ENCODE measurements at places on chromosomes 2 and 18. TPM values are rescaled to one million over a fixed set of nuclear protein-coding genes. Genes with fewer than 3 reads are reported as not detected.
A peak's percentile ranks its signal among the peaks of the same experiment; 100 is the strongest.

ENOSF1 gene
- total RNA-seq: 9.0 TPM

HRH4 gene
- not detected for total RNA-seq

OTOF gene
- 0.14 TPM for total RNA-seq

PLCL1 gene
- 0.31 TPM for total RNA-seq

DNA sequence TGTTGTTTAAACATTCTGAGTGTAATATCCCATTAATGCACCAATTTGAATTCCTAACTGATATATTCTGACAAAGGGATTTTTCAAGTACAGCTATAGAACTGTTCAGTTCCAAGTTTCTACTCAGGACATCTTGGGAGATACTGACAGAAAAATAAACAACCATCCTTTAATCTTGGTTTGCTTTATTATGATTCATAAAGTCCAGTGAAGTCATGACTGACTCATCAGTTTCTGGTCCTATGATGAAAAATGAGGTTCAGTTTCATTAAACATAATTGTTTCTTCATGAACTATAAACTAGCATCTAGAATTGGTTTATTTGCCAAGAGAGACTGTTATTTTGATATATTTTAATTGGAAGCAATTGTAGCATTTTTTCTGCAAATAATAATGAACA is 896.2 kb downstream of the CCDC85A start:
- DNase-seq: no peak

GRCh38 chr2:74876081-74876886 is 42.4 kb downstream of the HK2 start:
- DNase-seq: peak; percentile 31

DNA sequence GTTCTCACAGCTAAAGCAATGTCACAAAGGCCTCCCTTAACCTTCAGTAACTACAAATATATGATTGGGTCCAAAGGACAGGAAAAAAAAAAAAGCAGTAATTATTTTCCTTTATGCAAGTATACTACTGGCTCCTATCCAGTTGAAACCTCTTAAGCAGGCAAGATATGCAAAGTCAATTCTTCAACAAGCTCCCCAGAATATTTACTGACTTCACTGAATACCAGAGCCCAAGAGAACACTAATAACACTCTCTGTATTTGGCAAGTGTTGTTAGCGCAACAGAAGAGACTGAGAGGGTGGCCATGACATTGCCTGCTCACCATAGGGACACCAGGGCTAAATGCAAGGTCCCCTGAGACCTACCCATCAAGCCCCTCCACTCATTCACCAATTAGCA is 74.5 kb downstream of the AP1S3 start:
- no peak for DNase-seq

DNA sequence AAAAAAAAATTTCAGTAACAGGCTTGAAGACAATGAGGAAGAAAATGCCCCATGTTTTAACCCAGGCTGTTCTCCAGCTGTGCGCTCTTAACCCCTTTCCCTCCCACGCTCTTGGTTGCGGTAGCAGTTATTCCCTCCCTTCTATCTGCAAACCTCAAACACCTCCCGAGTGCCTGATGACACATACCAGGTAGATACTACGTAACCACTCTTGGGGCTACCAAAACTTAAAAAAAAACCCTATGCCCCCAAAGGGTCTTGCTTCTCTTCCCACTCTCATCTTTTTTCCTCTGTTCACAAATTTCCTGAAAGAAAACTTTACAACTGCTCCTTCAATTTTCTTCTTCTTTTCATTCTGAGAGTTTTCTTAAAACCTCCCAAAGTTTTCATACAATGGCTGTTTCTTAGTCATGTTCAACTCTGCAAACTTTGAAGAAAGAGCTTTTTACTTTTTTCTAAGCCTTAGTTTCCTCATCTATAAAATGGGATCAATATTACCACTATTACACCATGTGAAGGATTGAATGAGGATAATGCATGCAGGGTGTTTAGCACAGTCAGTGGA is 4.9 kb upstream of the DRC1 start:
- no peak for DNase-seq

DNA sequence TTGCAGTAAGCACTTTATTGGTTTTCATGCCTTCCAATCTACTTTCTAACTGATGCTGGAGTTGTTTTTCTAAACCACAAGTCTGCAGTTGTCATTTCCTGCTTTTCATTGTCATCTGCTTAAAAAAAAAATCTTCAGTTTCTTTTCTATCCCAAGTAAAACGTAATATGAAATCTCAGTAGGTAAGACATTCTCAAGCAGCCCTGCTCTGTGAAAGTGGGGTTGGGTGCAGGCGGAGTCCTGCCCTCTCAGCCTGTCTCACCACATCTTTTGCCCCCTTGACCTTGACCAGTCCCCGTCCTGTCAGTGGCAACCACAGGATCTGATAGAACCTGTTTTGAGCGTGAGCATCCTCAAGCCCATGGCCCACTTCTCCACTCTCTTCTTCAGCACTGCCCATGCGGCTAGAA is 80.0 kb upstream of the CPO start:
- DNase-seq: no peak

DNA sequence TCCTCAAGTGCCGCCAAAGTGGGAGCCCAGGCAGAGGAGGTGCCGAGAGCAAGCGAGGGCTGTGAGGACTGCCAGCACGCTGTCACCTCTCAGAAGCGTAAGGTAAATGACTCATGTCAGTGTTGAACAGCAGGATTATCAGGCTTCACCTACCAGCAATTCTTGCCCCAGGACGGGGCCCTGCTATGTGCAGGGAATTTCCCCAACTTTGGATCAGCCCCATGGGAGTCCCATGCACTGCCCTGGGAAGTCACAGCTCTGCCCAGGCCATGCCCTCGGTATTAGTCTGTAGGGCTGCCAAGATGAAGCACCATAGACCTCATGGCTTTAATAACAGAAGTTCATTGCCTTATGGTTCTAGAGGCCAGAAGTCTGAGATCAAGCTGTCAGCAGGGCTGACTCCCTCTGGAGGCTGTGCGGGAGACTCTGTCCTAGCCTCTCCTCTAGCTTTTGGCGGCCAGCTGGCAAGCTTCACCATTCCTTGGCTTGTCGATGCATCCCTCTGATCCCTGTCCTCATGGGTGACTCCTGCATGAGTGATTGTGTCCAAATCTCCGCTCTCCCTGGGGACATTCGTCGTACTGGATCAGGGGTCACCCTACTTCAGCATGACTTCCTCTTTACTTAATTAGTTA is 55.9 kb downstream of the TRPM8 start:
- DNase-seq: no peak

- no peak for DNase-seq
Measured at GRCh38 chr2:71813315-71813714, 334.3 kb downstream of the CYP26B1 start.

- no peak for DNase-seq
Measured at GRCh38 chr2:120142528-120143219, 80.5 kb downstream of the TMEM185B start.

DNA sequence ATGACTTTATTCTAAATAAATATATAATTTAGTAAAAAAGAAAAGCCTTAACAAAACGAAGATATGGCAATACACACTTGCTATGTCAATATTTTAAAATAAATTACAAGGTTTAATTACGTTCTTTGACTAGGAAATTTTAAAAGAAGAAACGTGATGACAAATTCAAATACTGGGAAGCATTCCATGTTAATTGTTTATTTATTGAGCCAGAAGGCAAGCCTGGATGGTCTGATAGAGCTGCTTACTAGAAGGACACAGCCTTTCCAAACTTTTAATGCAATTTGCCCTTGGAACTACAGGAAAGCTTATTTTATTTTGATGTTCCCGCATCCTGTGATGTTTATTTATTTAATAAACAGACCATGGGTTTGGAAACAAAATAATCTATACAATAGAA is 33.4 kb upstream of the DSEL start:
- no peak for DNase-seq
